GM04504 (cell line): ENCODE measurements at places on chromosomes 6 and 20.
A peak's percentile ranks its signal among the peaks of the same experiment; 100 is the strongest.

- DNase-seq: no peak
Measured at GRCh38 chr20:15708984-15709598, 864.2 kb downstream of the KIF16B start.

GRCh38 chr6:25334793-25335192 is 55.6 kb downstream of the CARMIL1 start:
- no peak for DNase-seq

DNA sequence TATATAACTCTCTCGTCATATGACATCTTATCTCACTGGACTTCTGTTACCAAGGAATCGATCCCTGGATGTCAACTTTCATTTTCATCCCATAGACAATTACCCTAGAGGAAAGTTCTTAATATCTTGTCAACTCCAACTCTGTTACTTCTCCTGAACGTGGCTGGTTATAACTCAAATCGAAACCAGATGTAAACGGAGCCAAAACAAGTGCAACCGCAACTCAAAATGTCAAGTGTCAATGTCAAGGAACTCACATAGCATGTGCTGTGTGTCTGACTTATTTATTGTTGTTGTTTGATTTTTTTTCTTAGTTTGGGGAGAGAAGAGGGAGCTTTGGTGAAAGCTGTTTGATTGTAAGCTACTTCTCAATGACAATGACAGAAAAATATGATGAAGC is 108.6 kb downstream of the VIP start:
- DNase-seq: no peak

GRCh38 chr20:26163890-26164289 is 467.2 kb upstream of the ZNF337 start:
- peak; percentile 63 for DNase-seq

GRCh38 chr20:54132612-54133433 is 41.0 kb downstream of the CYP24A1 start:
- peak; percentile 96 for DNase-seq

DNA sequence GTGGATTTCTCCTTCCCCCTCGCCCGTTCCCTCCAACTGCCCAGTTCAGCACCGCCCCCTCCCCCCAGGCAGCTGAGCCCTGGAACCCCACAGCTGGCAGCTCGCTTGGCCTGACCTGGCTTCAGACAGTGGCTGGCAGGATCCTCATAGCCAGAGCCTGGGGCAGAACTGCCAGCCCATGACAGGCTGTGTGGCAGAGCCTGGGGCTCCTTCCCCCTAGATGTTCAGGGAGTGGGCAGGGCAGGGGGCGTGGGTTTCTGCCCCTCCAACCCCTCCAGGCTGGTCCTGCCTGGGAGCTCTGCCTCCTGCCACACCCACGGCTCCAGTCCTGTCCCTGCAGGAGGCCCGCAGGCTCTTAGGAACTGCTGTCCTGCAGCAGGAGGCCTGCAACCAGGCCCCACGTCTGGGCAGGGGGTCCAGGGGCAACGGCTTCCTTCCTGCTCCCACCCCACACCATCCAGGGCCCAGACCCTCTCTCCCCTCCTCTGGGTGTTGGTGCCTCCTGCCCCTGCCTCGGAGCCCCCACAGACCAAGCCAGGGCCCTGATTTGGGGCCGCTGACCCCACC is 9.6 kb upstream of the KCNQ2 start:
- DNase-seq: no peak

GRCh38 chr6:15897063-15897876 is 231.6 kb upstream of the MYLIP start:
- no peak for DNase-seq

DNA sequence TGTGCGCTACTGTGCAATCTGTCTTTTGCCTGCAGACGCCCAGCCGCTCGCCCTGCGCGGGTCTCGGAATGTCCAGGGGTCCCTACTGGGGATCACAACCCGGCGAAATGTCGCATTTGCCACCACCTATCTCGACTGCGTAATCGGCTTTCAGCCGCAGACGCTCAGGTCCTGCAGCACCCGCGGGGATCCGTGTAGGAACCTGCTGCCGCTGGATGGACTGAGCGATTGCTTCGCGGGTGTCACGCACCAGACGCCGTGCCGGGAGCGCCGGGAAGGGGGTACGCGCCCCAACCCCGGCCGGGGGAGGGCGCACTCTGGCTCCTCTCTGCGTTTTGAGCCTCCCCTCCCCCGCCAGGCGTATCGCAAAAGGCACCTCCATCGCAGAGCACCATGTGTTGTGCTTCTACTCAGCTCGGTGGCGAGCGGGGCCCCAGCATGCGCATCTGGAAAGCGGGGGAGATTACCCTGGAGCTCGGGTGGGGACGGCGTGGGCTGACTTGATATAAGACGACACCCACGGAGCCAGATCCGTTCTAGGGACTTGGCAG is 747 bp upstream of the PTPRA start:
- DNase-seq: no peak

DNA sequence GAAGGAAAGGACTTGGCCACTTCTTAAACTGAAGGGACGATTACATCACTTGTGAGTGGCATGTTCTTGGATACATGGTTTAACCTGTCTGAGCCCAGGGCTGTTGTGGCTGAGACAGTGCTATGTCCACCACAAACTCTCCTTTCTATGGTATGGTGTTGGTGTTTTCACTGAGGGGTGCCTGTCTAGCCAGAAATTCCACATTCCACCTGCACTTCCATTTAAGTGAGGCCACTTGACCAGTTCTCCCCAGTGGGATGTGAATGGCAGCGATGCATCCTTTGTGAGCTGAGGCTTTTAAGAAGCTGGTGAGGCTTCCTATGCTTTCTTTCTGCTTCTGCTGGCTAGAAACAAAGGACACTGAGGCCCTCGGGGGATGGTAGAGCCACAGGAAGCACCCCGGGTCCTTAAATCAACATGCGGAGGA is 151.4 kb upstream of the CHD6 start:
- no peak for DNase-seq

DNA sequence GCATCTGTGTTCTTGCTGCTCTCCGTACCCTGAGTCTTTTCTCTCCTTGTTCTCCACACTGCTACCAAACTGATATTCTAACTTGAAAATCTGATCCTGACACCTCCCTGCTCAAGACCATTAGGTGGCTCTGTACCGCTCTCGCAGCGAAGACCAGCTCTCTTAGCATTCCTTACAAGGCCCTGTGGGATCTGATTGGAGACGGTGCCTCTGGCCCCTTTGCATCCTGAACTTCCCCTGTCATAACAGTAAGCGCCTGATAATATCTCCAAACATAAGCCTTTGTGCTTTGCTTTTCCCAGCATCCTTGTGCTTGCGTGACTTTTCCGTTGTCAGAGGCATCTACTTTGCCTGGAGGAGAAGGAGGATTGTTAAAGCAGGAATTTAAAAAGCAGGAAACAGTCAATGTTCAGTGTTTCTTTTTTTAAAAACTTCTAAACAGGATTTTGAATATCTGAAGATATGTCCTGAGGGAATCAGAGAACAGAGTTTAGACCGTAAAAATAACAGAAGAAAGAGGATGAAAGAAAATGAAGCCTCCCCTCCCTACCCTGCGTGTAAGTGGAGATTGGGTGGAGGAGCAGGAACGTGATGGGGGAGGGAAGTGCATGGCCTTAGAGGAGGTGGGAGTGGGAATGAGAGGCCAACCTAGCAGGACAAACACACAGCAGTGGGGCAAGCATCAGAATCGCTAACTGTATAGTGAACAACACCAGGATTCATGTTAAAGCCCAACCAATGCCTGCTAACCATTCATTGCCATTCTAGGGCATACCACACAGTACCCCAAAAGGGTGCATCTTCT is 89.2 kb upstream of the STMND1 start:
- DNase-seq: no peak

DNA sequence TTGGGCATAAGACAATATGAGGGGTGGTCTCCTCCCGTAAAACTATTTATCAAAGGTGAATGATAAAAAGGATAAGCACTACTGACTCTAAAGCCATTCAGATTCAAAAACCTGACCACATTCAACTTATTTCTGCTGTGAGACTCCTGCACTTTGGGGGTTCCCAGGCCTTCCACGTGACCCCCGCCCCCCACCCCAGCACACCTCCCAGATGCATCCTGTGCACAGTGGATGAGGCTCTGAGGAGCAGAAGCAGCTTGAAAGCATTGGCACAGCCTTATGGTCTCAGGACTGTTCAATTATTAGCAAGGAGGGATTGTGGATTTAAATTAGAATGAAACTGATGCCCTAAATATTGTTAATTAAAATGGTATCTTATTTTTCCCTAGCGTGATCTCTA is 55.1 kb upstream of the SAMD5 start:
- no peak for DNase-seq

DNA sequence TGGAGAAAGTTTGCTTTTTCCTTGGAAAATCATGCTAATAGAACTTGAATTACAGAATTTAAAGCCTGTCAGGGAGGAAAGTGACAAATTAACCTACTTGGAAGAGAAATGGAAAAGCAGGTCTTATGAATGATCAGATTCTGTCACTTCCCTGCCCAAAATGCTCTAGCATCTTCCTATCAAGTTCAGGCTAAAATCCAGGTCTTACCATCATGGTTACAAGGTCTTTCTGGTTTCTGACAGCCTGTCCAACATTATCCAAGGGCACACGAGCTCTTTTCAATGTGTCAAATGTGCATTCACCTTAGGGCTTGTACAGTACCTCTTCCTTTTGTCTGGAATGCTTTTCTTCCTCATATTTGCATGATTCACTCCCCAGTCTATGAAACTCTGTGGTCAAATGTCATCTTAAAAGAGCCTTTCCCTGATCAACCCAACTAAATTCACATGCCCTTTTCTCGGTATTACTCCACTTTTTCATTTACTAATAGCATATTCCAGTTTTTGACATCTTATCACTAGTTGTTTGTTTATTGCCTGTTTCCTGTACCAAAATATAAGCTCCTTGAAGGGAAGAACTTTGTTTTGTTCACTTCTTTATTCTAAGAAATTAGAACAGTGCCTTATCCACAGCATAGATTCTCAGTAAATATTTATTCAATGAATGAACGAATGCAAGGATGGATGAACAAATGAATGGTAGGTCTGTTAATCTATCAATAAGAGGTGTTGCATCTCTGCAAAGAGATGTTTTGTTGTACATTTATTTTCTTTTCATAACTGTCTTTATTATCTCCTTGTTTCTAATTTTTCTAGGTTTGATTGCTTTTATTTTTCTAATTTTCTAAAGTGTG is 139.5 kb downstream of the BCAS1 start:
- no peak for DNase-seq

GRCh38 chr20:9501473-9501872 is 12.9 kb upstream of the LAMP5 start:
- no peak for DNase-seq

- no peak for DNase-seq
Measured at GRCh38 chr20:8213270-8213669, 81.2 kb downstream of the PLCB1 start.

- no peak for DNase-seq
Measured at GRCh38 chr6:39917981-39918380, 16.3 kb downstream of the MOCS1 start.

DNA sequence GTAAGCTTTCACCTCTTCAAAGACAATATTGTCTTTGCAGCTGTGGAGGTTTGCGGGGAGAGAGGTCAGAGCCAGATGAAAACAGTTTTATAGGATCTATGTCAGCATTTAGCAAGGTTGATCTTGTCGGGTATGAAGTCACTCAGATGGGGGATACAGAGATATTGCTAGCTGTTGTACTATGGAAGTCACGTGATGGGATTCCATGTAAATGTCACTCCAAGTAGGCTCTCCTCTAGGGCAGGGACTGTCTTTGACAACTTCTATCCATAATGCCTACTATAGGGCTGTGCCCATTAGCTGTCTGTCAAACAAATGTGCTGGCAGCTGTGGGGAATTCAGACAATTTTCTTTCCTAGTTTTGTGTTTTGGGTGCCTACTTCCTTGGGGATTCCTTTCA is 54.8 kb downstream of the HECA start:
- no peak for DNase-seq

DNA sequence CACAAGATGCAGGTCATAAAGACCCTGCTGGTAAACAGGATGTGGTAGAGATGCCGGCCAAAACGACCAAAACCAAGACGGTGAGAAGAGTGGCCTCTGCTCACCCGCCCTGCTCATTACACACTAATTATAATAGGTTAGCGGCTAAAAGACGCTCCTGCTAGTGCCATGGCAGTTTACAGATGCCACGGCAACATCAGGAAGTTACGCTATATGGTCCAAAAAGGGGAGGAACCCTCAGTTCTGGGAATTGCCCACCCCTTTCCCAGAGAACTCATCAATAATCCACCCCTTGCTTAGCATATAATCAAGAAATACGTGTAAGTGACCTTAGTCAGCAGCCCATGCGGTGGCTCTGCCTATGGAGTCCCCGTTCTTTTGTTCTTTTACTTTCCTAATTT is 17.6 kb downstream of the BHLHE23 start:
- DNase-seq: no peak

DNA sequence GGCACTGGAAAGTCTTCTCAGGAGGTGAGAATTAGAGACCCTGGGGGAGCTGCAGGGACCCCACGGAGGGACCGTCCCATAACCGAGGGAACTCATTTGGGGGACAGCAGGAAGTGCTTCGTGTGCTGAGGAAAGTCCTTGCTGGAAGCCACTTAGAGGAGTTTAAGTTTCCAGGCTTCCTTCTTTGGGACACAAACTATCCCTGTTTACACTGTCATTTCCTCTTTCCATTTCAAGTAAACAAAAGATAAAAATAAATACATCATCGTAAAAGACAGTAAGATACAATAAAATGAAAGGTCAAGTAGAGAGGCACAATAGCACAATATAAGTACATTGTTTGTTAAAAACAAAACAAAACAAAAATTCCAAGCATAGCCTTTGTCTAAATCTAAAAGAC is 101.2 kb downstream of the TTLL2 start:
- no peak for DNase-seq
